Fibroblast of villous mesenchyme (primary cell): ENCODE measurements at places on chromosomes 4 and X.

DNA sequence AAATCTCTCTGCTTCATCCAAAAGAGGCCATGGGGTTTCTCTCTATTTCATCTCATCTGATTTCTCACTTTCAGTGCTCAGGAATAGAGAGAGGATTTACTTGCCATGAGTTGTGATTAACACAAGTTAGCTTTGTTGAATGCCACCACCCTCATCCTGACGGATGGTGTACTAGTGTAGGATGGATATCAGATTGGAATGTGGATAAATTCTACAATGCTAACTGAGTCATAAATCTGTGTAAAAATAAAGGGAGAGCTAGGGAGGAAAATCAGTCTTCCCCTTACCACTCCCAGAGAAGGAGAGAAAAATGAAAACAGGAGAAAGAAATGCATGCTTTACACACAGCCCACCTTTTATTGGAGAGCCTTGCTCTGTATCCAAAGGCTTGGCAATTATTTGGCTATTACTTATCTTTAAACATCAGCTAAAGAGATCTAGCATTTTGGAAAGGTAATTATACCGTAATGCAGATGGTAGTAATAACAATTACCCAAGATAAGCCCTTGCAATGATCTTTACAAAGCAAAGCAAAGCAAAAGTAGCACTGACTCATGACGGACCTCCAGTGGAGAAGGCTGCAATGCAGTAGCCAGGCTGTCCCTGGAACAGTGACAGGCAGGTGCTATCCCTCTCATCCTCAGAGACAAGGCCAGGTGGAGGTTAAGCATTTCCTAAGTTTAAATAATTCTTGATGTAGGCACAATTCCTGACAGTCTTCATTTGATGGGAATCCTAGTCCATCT lies 306.3 kb upstream of the PPARGC1A start:
- no peak for DNase-seq

GRCh38 chrX:49932791-49933190 lies 10.4 kb downstream of the CLCN5 start:
- no peak for DNase-seq

DNA sequence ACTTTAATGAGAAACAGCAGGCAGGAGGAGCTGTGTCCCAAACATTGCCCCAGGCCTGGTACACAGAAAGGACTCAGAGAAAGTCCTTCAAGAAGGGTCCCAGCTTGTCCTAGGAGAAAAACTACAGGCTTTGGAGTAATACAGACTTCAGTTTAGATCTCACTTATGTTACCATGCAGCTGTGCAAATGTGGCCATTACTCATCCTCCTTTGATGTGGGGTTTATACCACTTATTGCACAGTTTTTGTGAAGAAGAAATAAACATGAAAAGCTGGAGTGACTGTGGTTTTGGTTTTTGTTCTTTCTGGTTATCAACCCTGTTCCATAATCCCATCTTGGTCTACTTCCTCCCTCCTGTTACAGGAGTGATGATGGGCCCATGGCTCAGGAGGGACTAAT lies 8.1 kb upstream of the CYTL1 start:
- DNase-seq = peak; percentile 36

GRCh38 chr4:146222313-146222712 lies 8.0 kb downstream of the REELD1 start:
- peak; percentile 55 for DNase-seq

DNA sequence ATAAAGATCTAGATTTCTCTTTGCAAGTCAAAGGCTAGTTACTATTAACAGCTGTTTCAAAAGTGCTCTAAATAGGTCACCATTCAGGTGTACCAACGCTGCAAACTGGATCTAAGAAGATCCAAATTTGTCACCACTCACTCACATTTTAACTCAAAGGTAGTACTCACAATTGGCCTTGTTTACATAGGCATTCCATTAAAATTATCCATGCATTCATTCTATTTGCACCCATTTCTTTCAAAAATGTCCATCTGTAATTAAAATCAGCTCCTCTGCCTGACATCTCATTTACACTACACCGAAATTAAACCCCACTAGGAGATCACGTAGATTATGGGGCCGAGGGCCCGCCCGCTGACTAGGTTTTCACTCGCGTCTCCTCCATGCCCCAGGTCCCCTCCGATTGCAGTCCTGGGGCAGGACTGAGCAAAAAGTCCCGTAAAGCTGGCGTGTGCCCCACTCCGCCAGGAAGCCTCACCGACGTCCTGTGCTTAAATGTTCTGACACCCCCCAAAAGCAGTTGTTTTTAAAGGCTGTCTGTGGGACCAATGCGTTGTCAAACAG lies 1.3 kb upstream of the ING2 start:
- no peak for DNase-seq

DNA sequence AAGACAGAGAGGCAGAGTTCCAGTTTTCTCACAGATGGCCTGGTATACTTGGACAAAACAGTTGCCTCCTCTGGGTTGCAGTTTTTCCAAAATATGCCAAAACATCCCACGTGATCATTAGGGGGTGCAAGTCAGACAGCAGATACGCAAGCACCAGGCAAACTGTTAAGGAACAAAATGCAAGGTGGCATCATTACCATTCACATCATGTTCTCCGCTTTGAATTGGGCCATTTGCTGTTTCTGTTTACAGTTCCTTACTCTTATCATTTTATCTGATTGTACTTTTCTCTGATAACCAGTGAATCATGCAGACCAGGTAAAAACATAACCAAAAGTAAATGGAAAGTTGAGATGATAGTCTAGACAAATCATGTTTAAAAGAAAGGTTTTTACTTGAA lies 16.4 kb upstream of the HMGB3 start:
- DNase-seq = no peak

DNA sequence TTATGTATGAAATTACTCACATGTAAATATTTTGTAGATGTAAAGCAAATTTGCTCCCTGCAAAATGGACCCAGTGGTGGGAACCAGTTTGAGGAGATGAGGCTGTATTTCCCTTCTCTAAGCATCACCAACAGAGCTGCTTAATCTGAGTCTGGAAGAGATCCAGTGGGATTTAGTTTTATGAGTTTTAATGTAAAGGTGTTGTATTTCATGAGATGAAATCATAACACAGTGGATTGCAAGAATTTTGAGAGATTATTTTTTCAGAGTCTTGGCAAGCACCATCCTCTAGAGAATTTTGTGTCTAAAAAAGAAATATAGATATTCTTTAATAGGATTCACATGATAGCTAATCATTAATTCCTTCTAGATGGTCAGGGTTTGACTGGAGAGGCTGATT lies 35.6 kb upstream of the SFRP2 start:
- DNase-seq = no peak

GRCh38 chrX:106898462-106898861 lies 4.7 kb downstream of the RIPPLY1 start:
- DNase-seq = peak; percentile 69

DNA sequence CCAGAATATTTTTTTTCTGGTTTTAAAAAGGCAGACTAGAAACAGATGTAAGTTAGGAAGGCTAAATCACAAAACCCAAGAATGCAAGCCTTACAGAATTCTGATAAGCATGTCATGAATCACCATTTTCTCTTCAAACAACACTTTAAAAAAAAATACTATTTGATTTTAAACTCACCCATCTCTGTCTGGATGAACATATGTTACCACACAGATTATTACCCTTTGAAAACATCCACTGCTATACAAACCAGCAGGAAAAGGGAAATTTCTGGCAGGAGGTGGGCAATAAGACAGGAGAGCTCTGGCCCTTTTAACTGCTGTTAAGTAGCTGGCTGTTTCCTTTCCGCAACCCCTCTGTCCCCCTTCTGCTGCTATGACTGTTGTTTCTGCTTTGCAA lies 317.7 kb upstream of the NOCT start:
- peak; percentile 58 for DNase-seq

- DNase-seq = peak; percentile 87
Measured at GRCh38 chrX:56764153-56764974, 35.3 kb downstream of the NBDY start.

DNA sequence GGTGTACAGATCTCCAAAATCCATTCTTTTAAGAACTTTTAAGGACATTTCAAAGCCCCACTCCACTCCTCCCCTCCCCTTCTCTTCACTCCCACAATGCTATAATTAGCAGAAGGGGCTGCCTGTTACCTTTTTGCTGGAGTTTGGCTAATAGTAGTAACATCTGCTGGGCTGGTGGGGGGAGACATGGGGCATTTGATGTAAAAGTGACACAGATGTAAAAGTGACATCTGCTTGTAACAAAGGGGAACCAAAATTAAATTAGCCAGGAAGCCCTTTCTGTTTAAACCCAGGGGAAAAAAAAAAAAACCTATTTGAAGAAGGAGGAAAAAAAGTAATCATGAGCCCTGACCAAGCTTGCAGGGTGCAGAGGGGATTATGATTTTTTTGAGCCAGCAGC lies 5.4 kb upstream of the PHOX2B start:
- DNase-seq = no peak

DNA sequence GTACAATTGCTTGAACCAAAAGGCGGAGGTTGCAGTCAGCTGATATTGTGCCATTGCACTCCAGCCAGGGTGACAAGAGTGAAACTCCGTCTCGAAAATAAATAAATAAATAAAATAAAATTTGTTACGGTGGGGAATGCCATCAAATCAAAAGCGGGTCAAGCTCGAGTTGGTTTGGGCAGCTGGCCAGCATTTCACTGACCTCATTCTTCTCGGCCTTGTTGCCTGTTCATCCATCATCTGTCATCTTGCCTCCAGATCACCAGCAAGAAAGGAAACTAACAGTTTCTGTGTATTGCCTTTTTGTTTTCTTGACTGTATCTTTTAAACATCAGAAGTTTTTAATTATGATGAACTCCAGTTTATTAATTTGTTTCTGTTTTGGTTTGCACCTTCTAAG lies 31.5 kb upstream of the KLHL2 start:
- DNase-seq = no peak

DNA sequence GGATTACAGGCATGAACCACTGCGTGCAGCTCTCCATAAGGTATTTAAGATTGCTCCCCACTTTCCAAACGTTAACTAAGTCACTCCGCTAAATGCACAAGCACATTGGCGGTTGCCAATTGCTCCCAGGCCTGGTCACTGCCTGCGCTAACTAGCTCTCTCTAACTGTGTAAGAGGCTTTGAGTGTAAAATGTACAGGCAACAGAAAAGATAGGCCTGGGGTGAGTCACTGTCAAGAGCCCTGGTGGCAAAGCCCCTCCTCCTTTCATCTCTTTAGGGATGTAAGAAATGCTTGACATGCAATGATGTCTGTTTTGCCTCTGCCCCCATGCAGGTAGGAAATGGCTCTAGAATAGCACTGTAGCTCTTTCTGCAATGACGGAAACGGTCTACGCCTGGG lies 329.7 kb upstream of the GATB start:
- peak; percentile 26 for DNase-seq

DNA sequence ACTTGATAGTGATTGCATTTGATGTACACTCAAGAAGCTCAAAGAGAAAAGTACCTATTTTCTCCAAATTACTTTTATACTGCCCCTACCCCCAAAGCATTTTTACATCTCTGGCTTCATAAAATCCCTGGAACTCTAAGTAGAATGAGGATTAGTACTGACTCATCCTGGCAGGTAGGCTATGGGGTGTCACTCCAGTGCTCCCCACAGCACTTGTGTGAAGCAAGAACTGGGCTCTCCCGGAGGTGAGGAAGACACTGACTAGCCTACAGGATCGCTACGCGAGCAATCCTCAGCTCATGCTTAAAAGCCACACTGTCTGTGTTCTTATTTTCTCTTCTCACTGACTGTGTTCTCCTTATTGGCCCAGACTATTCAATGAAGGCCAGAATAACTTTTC lies 90.4 kb upstream of the NDP start:
- DNase-seq = no peak

DNA sequence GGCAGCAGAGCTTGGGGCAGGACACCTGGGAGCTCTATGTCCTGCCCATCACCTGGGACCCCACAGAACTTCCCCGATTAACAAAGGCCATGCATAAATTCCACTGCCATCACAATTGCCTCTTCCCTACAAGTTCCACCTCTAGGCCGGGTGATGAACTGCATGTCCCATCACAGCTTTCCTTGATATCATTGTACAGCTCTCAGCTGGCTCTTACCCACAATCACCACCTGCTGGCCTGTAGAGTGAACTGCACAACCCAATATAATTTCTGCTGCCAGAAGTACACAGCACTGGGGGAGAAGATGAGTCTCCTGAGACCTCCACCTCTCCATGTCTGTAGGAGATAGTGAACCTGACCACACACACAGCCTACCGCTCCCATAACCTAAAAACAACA lies 285.0 kb upstream of the AADAT start:
- DNase-seq = no peak

- no peak for DNase-seq
Measured at GRCh38 chr4:2390146-2390545, 28.3 kb downstream of the ZFYVE28 start.

DNA sequence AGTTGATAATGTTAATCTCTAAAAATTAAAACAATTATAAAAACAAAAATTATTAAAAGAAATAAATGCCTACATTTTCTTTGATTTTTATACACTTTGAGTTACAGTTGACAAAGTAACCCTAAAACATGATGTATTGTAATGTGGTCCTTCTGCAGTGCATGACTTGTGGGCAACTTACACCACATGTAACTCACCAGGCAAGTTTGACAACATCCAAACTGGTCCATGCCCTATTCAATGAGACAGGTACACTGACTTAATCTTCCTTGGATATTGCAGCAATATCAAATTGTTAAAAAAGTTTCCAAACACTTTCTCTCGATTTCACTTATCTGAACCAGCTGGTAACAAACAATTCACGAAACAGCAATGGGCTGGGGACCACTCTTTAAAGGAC lies 81.5 kb downstream of the FTHL17 start:
- no peak for DNase-seq
